H1 (cell line): ENCODE measurements at places on chromosomes 1 and 21. TPM values are rescaled to one million over a fixed set of nuclear protein-coding genes. Genes with fewer than 3 reads are reported as not detected.

Gene OPTC
- 2.8 and 4.0 TPM in 2 replicates for polyA plus RNA-seq

Gene KLHDC8A
- polyA plus RNA-seq: 1.9 and 2.5 TPM in 2 replicates

Gene TRAF3IP3
- polyA plus RNA-seq: not detected in 2 replicates

Gene DEPDC1
- 3.4 and 5.5 TPM in 2 replicates for polyA plus RNA-seq

Gene SLAMF9
- polyA plus RNA-seq: not detected in 2 replicates

Gene RPTN
- not detected in 2 replicates for polyA plus RNA-seq

Gene CLDN8
- polyA plus RNA-seq: not detected in 2 replicates

Gene COL11A1
- polyA plus RNA-seq: 2.7 and 4.0 TPM in 2 replicates

Gene CRP
- polyA plus RNA-seq: not detected in 2 replicates

Gene MFAP2
- polyA plus RNA-seq: 326 and 394 TPM in 2 replicates

Gene ABCA4
- polyA plus RNA-seq: 0.06 TPM in 2 replicates

Gene TAS1R1
- 0.17 and 0.26 TPM in 2 replicates for polyA plus RNA-seq

Gene LCE2A
- polyA plus RNA-seq: not detected in 2 replicates

Gene CA6
- polyA plus RNA-seq: not detected in 2 replicates

Gene SMCP
- not detected in 2 replicates for polyA plus RNA-seq

Gene CD1B
- polyA plus RNA-seq: not detected in 2 replicates

Gene AIRE
- polyA plus RNA-seq: 0.09 and 0.20 TPM in 2 replicates

Gene KLF17
- polyA plus RNA-seq: not detected in 2 replicates

Gene NUCKS1
- 76.7 and 126 TPM in 2 replicates for polyA plus RNA-seq

Gene FCGR3A
- polyA plus RNA-seq: not detected in 2 replicates

Gene LCE1A
- not detected in 2 replicates for polyA plus RNA-seq

Gene F13B
- not detected in 2 replicates for polyA plus RNA-seq

Gene S100A8
- not detected in 2 replicates for polyA plus RNA-seq

Gene NPL
- polyA plus RNA-seq: 2.2 and 2.6 TPM in 2 replicates

Gene RNF223
- polyA plus RNA-seq: not detected in 2 replicates

Gene OR2T11
- not detected in 2 replicates for polyA plus RNA-seq

Gene SLAMF7
- polyA plus RNA-seq: not detected in 2 replicates

Gene ST6GALNAC3
- 2.6 and 4.9 TPM in 2 replicates for polyA plus RNA-seq

Gene LIPI
- polyA plus RNA-seq: not detected in 2 replicates

Gene CR1L
- 0.19 and 0.39 TPM in 2 replicates for polyA plus RNA-seq

Gene DISP3
- polyA plus RNA-seq: 3.4 and 4.3 TPM in 2 replicates

Gene RAP1GAP
- polyA plus RNA-seq: 8.4 and 9.9 TPM in 2 replicates

Gene FCAMR
- polyA plus RNA-seq: not detected in 2 replicates

Gene SLC35F3
- polyA plus RNA-seq: 1.0 and 1.2 TPM in 2 replicates

Gene TPTE
- not detected in 2 replicates for polyA plus RNA-seq

Gene CFAP126
- not detected in 2 replicates for polyA plus RNA-seq

Gene AADACL4
- polyA plus RNA-seq: 0.08 and 0.13 TPM in 2 replicates

Gene TMEM79
- polyA plus RNA-seq: 2.3 and 3.9 TPM in 2 replicates

Gene COL24A1
- polyA plus RNA-seq: 0.23 and 0.46 TPM in 2 replicates

Gene CACHD1
- polyA plus RNA-seq: 22.2 and 26.4 TPM in 2 replicates

Gene CHIA
- not detected in 2 replicates for polyA plus RNA-seq

Gene OR2G6
- not detected in 2 replicates for polyA plus RNA-seq

Gene ALG14
- polyA plus RNA-seq: 0.67 and 0.95 TPM in 2 replicates

Gene LCE1C
- polyA plus RNA-seq: not detected in 2 replicates
